ENCODE measurements at places on chromosomes 12 and 14.

DNA sequence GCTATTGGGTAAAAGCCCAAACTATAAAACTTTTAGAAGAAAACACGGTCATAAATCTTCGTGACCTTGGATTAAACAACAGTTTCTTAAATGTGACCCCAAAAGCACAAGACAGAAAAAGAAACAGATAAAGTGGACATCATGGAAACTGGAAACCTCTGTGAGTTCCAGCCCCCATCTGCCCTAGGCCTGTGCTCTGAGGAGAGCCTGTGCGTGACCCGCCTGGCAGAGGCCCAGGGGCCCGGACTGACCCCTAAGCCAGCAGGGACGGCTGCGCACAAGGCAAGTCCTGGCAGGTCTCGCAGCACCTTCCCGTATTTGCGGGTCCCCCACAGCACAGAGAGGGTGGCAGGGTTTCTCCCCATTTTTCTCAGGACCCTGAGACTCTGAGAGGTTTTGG lies 76.0 kb downstream of the CHGA start:
- no peak for DNase-seq

- DNase-seq, result no peak
Measured at GRCh38 chr14:68292441-68293215, 473.0 kb downstream of the RAD51B start.

- DNase-seq, result no peak
Measured at GRCh38 chr14:101335061-101335661, 226.1 kb upstream of the DIO3 start.

DNA sequence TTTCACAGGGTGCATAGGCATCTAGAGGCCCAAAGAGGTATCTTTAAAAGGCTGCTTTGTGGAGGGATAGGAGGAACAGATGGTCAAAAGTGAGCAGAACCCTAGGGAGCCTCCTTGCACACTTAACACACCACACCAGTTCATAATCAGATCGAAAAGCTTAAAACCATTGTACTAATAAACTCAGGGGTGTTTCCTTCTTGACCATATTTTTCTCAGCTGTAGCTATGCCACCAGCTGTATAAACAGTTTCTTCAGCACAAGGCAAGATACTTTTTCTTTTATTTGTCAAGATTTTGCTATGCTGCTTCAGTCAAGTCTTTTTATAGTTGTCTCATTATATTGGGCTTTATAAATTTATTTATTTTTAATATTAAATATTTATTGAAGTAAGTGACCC lies 88.7 kb downstream of the RIC8B start:
- DNase-seq, result no peak

GRCh38 chr12:59580050-59580449 lies 15.8 kb upstream of the SLC16A7 start:
- no peak for DNase-seq

GRCh38 chr14:78029601-78030372 lies 140.4 kb upstream of the NRXN3 start:
- DNase-seq, result no peak
